ENCODE measurements at places on chromosomes 3 and 15. TPM values are rescaled to one million over a fixed set of nuclear protein-coding genes. Genes with fewer than 3 reads are reported as not detected.

The SUSD5 gene
- total RNA-seq = 3.1 TPM

The AGBL1 gene
- not detected for total RNA-seq

The SATB1 gene
- not detected for total RNA-seq

The CEMIP gene
- 1.2 TPM for total RNA-seq

The GMNC gene
- not detected for total RNA-seq

The AGTR1 gene
- total RNA-seq = 0.77 TPM

The SMAD6 gene
- 30.5 TPM for total RNA-seq

The OIP5 gene
- total RNA-seq = 13.0 TPM

The CRYGS gene
- total RNA-seq = 0.85 TPM

The IGSF10 gene
- total RNA-seq = 0.30 TPM

The GRK7 gene
- not detected for total RNA-seq

The DNAH12 gene
- total RNA-seq = 0.09 TPM

The DNAJC13 gene
- 16.1 TPM for total RNA-seq

The CLDN1 gene
- total RNA-seq = 19.6 TPM

The COL6A5 gene
- total RNA-seq = not detected

The CSTA gene
- 0.75 TPM for total RNA-seq

The PRKCD gene
- total RNA-seq = 39.7 TPM

The CISH gene
- 0.52 TPM for total RNA-seq

The SERPINI1 gene
- 2.8 TPM for total RNA-seq

The OR4M2 gene
- total RNA-seq = not detected

The CATSPER2 gene
- 0.69 TPM for total RNA-seq

The TUSC7 gene
- not detected for total RNA-seq

The RBPMS2 gene
- total RNA-seq = 6.2 TPM

The COMMD4 gene
- 174 TPM for total RNA-seq

The GOLGB1 gene
- 13.6 TPM for total RNA-seq

The FGF12 gene
- 0.39 TPM for total RNA-seq

The P2RY12 gene
- total RNA-seq = not detected

The CMTM8 gene
- 9.8 TPM for total RNA-seq

The CHRNA7 gene
- 3.5 TPM for total RNA-seq

The KLHL6 gene
- total RNA-seq = not detected

The RASGRF1 gene
- 0.34 TPM for total RNA-seq

The ISG20 gene
- 33.0 TPM for total RNA-seq

The RAB8B gene
- total RNA-seq = 12.4 TPM

The FSTL1 gene
- 42.8 TPM for total RNA-seq

The SLC9C1 gene
- total RNA-seq = not detected

The TNNC1 gene
- 1.2 TPM for total RNA-seq

The RPS27L gene
- 401 TPM for total RNA-seq

The VEPH1 gene
- total RNA-seq = 0.70 TPM

The TRNT1 gene
- total RNA-seq = 28.7 TPM

The XIRP1 gene
- 0.14 TPM for total RNA-seq

The DPPA4 gene
- total RNA-seq = not detected

The FILIP1L gene
- total RNA-seq = 0.29 TPM

The RLBP1 gene
- total RNA-seq = 0.13 TPM

All from A549 treated with Hydrocortisone at 1 μM for 4 hours (cell line).